Activated T-helper 17 cell treated with anti-CD3 and anti-CD28 coated beads, Interleukin-2, amount 50 U/mL, for 72 hours (primary cell): ENCODE measurements at places on chromosomes 5 and 9.
A peak's percentile ranks its signal among the peaks of the same experiment; 100 is the strongest.

- no peak for ATAC-seq
Measured at GRCh38 chr9:106684940-106685695, 177.8 kb upstream of the ZNF462 start.

GRCh38 chr9:15576350-15577050 lies 23.7 kb downstream of the CCDC171 start:
- no peak for ATAC-seq

- ATAC-seq = no peak
Measured at GRCh38 chr5:119016125-119016774, 27.9 kb upstream of the DTWD2 start.

- no peak for ATAC-seq
Measured at GRCh38 chr9:69574057-69574456, 98.1 kb downstream of the APBA1 start.

- peak; percentile 62 for ATAC-seq
Measured at GRCh38 chr9:22395687-22396141, 50.9 kb upstream of the DMRTA1 start.

GRCh38 chr5:10628601-10629000 lies 64.7 kb downstream of the ANKRD33B start:
- ATAC-seq = no peak

GRCh38 chr5:160089531-160089930 lies 29.7 kb downstream of the PWWP2A start:
- ATAC-seq = no peak

DNA sequence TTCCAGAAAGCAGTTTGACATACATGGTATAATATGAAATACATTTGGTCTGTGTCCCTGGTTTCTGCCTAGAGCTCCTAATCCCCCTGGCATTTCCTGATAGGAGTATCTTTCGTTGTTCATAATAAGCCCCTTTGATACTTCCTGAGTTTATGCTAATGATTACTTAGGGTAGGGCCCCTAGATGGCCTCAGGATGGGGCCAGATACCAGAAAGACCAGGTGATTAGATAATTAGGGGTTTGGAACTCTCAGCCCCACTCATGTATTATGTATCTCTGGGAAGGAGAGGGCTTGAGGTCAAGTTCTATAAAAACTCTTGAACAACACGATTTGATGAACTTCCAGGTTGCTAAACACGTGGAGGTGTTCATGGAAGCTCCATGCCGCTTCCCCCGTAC lies 163.3 kb upstream of the ZNF608 start:
- no peak for ATAC-seq

GRCh38 chr5:173281910-173282309 lies 46.3 kb downstream of the STC2 start:
- ATAC-seq = no peak

GRCh38 chr9:5764130-5764868 lies 68.6 kb downstream of the ERMP1 start:
- peak; percentile 42 for ATAC-seq

DNA sequence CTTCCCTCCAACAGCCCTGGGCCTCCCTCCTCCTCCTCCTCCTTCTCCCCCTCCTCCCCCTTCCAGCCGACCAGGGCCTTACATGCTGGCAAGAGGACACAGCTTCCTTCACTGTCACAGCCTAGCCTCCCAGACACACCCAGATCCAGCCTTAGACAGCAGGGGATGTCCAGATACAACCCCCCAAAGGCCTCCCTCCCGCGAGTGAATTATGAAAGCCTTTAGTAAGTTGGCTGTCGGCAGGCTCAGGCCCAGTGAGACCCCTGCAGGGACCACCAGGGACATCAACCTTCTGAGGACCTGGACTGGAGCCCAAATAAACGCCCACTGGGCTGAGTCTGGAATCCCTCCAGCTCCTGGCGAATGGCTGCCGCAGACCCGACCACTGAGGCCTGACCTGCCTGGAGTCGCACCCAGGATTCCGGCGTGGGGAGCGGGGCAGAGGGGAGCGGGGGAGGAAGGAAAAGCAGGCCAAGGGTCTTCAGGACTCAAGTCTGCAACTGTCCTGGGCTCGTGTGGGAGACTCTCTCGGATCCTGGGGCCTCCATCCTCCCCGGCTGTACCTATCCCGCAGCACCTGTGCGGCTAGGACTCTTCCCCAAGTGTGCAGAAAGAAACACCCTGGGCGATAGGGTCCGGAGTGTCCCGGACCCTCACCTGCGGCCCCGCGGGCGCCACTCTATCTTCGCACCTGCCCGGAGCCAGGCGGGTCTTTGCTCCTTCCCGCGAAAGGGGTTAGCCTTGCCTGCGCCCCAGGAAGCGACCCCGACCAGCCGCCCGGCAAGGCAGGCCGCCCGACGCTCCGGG lies 705 bp downstream of the SEPTIN8 start:
- peak; percentile 24 for ATAC-seq

DNA sequence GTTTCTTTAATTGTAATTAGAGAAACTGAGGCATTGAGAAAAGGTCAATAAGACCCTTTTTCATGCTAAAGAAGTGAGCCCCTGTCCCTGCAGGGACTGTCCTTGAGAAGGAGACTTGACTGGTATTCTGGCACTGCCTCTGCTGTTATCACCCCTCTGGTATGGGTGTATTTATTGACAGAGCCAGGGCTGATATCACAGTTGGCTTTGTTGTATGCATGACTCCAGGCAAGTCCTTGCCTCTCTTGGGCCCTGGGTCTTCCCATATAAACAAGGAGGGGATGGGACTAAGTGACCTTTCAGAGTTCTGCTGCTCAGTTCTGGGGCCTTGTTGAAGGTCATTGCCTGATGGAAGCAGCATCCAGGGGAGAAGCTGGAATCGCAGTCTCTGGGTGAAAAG lies 71.8 kb upstream of the PPARGC1B start:
- ATAC-seq = no peak

- ATAC-seq = no peak
Measured at GRCh38 chr5:133706506-133707430, 94.4 kb upstream of the FSTL4 start.

GRCh38 chr9:91427873-91428272 lies 4.2 kb upstream of the NFIL3 start:
- ATAC-seq = no peak

GRCh38 chr5:87154191-87154590 lies 113.5 kb upstream of the RASA1 start:
- ATAC-seq = no peak

GRCh38 chr5:33332804-33333203 lies 108.0 kb upstream of the TARS1 start:
- ATAC-seq = no peak
